ENCODE measurements at places on chromosomes 7 and 10.

- no peak for DNase-seq
Observed at GRCh38 chr7:97639036-97639435, 92.8 kb upstream of the TAC1 start.

DNA sequence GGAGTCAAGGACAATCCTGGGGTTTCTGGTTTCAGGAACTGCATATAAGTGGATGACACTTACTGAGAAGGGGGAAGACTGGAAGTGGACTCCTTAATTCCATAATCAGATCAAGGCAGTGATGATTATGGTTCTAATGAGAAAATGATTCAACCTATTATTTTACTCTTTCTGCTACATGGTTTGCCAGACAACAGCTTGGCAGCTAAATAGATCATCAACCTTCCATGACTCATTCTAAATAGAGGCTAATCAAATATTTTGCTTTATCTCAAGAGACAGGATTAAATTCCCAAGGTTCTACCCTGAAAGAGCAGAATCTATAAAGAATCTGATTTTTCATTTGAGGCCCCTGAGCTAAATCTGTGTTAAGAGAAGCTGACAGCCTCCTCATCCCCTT is 46.3 kb downstream of the CNNM1 start:
- no peak for DNase-seq

GRCh38 chr7:1531979-1532455 is 1.5 kb downstream of the MAFK start:
- no peak for DNase-seq

DNA sequence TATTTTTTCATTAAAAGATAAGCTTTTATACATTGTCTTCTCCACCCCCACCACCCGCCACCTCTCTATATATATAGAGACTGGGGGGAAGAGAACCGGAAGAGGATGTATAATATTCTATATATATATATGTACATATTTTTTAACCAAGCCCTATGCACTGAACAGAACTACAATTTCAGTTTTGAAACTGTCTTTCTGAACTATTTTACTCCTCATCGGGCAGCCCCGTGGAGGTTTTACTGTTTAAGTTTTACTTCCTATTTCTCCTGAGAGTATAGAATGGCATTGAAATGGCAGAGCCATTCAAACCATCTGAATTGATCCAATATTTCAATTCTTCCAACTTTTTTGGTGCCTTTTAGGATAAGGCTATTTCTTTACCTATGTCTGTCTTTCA is 1047.1 kb downstream of the NRG3 start:
- no peak for DNase-seq

DNA sequence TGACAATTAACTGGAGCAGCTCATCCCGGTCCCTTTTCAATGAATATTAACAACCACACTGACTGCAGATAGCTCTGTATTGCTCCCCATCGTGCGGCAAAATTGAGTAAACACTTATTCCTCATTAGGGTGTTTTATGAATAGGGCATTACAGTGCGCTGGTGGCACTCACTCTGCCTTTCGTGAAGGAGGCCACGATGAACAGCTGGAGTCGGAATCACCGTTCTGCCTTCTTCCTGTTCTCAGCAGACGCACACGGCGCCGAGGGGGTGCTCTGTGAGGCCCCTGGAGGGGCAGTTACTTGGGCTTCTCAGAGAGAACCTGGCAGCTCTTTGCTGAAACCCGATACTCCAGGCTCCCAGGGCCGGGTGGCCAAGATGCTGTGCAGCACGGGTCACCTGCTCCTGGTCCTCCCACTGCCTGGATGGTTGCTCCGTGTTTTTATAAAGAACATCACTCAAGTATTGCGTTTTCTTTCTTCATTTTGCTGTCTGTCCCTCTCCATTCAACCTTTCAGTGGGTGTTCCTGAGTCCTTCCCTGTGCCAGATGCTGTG is 241.9 kb downstream of the GLRX3 start:
- DNase-seq = no peak

DNA sequence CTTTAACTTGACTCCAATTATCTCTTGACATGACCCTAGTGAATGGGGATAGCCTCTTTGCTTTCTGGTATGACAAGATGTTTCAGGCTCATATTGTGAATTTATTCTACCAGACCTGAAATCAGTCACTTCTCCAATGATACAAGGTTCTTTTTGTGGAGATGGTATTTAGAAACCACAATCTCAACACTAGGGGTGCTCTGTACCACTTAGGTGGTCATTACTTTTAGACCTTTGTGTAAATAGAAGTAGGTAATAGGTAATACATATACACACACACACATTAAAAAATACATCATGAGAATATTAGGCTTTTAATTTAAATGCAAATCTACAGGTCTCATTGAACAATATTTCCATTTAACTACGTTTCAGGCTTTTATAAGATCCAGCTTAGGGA is 199.0 kb upstream of the RHOBTB1 start:
- DNase-seq = no peak

DNA sequence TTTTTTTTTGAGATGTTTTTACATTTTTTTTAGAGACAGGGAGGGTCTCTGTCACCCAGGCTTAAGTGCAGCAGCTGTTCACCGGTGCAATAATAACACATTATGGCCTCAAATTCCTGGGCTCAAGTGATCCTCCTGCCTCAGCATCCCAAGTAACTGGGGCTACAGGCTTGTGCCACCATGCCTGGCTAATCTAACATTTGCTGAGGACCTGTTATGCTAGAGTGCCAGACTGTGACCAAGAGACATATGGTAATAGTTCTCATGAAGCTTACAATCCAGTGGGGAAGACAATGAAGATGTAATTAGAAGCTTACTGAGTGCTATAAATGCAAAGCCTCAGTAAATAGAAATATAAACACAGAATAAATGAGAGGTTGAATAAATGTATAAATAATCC is 17.6 kb upstream of the ORC5 start:
- DNase-seq = no peak

GRCh38 chr7:155930061-155930460 is 117.8 kb upstream of the SHH start:
- DNase-seq = no peak
